ENCODE measurements at places on chromosomes 7 and 10.

GRCh38 chr10:104350127-104350635 is 3.5 kb upstream of the CFAP58 start:
- no peak for DNase-seq

DNA sequence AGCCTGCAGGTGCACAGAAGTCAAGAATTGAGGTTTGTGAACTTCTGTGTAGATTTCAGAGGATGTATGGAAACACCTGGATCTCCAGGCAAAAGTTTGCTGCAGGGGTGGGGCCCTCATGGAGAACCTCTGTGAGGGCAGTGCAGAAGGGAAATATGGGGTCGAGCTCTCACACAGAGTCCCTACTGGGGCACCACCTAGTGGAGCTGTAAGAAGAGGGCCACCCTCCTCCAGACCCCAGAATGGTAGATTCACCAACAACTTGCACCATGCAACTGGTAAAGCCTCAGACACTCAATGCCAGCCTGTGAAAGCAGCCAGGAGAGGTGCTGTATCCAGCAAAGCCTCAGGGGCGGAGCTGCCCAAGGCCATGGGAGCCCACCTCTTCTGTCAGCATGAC is 205.8 kb downstream of the CCSER2 start:
- no peak for DNase-seq

- DNase-seq, result no peak
These were observed 238.5 kb upstream of the MAGI2 start for GRCh38 chr7:79692015-79692414.

- no peak for DNase-seq
These were observed 11.0 kb downstream of the MAPK8 start for GRCh38 chr10:48317321-48317990.

GRCh38 chr7:4959306-4959705 is 319 bp upstream of the MMD2 start:
- no peak for DNase-seq

DNA sequence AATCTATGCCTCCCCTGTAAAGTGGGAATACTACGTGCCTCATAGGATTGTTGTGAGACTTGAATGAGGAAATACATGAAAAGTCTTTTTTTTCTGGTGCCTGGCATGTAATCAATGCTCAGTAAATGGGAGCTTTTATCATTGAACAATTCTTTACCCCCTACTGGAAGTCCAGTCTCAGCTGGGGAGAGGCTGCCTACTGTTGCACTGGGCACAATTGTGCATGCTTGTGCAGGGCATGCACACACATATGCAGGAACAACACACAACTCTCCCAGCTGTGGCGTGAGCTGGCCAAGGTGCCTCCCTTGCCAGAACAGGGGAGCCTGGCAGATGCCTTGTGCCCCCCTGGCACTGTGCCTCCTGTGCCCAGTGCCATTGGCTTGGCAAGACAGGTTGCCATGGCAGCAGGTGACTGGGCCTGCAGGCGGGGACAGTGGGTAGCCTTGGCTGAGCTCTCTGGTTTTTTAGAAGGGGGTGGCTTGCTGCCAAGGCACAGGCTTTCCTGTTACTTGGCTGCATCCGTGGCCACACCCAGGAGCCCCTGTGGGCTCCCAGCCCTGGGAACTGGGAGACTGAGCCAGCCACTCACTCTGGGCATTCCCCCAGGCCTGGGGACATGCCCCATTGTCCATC is 16.1 kb upstream of the PALD1 start:
- peak; percentile 68 for DNase-seq

DNA sequence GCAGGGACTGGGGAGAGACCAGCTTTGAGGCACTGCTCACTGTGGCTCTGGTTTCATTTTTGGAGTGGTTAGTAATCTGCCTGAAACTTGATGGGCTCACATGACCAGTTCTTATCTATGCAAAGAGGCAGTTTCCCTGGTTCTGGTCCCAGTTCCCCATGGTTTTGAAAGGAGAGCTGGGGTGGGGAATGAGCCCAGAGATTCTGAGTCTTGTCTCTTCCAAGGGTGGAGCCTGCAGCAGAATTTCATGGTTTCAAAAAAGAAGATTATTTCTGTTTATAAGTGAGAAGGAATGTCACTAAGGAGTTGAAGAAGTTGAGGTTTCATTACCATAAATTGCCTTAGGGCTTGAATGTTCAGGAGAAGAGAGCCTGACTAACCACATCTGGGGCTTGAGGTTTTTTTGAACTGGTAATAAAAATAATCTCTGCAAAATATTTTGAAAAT is 190.2 kb upstream of the HABP2 start:
- DNase-seq, result no peak

DNA sequence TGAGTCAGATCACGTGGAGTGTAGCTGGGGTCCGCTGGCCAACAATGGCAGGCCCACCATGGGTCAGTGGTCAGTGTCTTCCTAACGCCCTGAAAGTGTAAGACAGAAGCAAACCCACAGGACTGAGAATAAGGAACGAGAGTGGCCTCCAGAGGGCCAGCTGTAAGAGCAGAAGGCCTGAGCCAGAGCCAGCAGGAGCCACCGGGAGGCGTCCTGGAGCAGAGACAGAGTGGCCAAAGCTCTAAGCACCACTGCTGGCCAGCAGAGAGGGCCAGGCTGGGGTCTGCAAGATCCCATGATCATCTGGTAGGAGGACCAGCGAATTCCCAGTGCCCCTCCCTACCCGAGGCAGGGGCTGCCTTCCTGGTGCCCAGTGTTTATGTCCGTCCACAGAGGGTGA is 9.2 kb downstream of the CCDC201 start:
- DNase-seq, result no peak

GRCh38 chr7:132782777-132783640 is 206.7 kb upstream of the PLXNA4 start:
- DNase-seq, result no peak

DNA sequence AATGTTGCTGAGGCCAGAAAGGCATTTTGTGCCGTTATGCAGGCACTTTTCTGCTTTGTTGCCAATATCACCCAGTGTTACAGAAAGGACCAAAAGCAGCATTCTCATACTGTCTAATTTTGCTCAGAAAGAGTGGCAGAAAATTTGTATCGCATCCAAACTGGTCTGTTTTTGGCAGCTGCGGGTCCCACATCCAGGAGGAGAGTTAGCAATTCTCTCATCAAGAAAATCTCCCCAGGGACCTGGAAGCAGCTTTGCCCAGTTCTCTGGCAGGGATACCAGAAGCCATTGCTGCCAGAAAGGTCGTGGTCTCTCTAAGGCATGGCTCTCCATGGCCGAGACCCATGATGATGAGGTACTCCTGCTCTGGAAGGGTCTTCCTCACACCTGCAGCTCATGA is 489.2 kb upstream of the ZMIZ1 start:
- no peak for DNase-seq

- no peak for DNase-seq
These were observed 43.3 kb upstream of the EZH2 start for GRCh38 chr7:148927123-148928045.

DNA sequence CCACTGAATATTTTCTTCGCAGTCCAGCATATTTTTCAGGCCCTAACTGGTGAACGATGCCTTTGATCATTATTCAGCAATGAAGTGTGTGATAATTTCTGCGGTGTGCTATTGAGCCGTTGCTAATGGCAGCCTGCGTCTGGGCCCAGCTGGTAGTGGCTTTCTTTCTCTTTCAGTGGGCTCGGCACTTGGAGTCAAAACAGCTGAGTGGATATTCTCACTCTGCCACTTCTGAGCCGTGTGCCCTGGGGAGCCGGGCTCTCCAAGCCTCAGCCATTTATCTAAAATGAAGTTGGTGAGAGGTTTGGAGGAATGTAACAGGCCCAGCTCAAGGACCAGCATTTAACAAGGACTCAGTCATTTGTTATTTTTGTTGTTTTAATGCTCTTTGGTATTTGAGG is 87.5 kb upstream of the IFRD1 start:
- DNase-seq, result peak; percentile 92

DNA sequence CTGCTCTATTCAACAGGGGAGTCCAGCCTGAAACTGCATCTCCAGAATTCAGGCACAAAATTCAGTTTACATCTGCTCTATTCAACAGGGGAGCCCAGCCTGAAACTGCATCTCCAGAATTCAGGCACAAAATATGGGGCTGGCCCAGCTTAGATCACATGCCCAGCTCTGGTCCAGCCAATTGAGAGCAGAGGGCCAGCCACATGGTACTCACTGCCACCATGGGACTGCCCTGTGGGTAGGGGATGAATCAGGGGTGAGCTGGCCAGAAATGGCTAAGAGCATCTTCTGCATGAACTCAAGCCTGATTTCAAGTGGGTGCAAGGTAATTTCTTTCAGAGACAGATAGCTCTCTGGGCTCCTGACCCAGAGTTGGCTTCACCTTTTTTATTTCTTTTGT is 156.6 kb upstream of the LYZL2 start:
- DNase-seq, result no peak

GRCh38 chr7:50397320-50397970 is 52.7 kb downstream of the FIGNL1 start:
- no peak for DNase-seq

- no peak for DNase-seq
These were observed 14.1 kb downstream of the GLI3 start for GRCh38 chr7:42222891-42223290.

DNA sequence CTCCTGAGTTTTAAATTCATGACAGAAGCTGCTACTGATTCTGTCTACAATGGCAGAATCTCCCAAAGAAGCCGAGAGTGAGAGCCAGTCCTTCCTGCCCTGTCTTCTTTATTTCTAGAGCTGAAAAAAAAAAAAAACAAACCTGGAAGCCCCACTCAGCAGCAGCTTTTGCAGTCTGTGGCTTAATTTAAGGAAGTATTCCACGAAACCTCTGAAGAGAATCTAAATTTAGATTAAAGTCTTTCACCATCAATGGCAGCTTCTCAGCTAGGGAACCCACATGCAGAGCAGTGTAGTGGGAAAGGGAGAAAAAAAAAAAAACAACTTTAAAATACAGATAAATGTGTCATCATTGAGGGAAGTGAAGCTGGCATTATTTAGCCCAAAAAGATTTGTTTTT is 23.4 kb downstream of the SMURF1 start:
- DNase-seq, result no peak

DNA sequence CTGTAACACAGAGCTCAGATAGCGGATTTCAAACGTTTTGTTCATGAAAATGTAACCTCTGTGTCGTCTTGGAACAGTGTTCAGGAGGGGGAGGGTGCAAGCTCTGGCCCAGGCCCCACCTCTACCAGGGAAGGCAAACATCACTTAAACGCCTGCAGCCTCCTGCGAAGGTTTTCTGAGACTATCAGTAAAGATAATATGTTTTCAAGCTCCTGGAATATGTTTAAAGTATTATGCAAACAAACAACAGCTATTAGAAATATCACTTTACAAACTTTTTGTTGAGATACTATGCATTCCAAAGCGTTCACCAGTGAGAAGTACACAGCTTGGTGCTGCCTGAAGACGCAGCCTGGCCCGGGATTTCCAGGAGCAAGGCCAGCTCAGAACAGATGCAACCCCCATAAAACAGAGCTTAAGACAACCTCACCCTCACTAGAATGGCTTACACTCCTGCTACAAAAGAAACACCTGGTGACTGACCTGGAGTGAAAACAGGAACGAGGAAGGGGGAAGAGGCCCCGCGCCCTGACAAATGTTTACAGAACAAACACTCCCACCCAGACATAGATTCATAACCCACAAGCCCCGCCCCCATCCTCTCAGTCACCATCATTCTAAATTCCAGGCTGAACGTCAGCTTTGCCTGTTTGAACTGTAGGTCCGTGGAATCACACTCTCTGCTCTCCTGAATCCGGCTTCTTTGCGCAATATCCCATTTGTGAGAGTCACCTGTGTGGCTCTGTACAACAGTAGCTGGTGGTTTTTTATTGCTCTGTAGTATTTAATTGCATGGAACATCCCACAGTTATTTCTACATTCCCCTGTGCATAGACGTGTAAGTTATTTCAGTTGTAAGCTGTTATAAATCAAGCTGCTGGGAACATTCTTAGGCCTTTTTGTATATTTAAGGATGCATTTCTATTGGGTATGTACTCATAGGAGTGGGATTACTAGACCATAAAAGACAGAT is 155.0 kb downstream of the PTPRN2 start:
- DNase-seq, result peak; percentile 29

DNA sequence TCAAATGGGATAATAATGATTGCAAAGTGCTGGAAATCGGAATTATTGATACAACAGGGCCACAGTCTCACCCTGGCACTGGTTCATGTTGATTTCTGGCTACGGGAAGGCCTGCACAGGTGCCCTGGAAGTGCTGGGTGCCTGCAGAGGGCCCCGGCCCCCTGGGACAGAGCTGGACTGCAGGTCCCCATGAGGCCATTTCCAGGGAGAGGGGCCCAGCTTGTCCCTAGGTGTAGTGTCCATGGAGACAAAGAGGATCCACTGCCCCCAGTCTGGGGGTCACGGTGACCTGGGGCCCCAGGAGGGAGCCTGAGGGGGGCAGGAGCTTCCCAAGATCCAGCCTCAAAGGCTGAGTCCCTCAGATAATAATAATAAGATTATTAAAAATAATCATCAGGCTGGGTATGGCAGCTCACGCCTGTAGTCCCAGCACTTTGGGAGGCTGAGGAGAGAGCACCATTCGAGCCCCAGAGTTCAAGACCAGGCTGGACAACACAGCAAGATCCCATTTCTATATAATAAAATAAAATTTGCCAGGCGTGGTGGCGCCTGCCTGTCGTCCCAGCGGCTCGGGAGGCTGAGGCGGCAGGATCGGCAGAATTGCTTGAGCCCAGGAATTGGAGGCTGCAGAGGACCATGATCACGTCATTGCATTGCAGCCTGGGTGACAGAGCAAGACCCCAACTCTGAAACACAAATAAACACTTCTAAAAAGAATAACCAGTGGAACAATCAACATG is 98.1 kb downstream of the MICALL2 start:
- no peak for DNase-seq

DNA sequence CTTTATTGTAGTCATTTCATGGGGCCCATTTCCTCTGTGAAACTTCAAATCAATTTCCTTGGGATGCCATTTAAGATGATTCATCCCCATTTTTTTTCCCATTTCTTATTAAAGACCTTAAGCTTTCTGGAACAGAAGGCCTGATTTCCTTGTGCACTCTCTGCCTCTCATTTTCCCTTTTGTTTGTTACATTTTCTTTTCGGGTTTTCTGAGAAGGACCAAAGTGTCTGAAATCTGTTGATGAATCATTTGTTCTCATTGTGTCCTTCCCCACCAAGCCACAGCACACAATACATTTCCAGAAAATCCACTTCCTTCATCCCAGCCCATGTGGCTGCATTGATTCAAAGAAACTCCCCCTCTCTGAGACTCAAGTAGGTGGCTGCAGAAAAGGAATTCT is 372.4 kb downstream of the SFMBT2 start:
- DNase-seq, result no peak

GRCh38 chr10:947051-947450 is 15.5 kb upstream of the LARP4B start:
- DNase-seq, result no peak

- DNase-seq, result no peak
These were observed 39.2 kb upstream of the CARD11 start for GRCh38 chr7:3082831-3083230.

Measured in DMS79 (cell line).